ENCODE measurements at places on chromosomes 5 and 9.

GRCh38 chr5:125661584-125661983 lies 761.6 kb upstream of the GRAMD2B start:
- DNase-seq = no peak

- DNase-seq = no peak
Measured at GRCh38 chr5:147170603-147171002, 64.2 kb upstream of the STK32A start.

DNA sequence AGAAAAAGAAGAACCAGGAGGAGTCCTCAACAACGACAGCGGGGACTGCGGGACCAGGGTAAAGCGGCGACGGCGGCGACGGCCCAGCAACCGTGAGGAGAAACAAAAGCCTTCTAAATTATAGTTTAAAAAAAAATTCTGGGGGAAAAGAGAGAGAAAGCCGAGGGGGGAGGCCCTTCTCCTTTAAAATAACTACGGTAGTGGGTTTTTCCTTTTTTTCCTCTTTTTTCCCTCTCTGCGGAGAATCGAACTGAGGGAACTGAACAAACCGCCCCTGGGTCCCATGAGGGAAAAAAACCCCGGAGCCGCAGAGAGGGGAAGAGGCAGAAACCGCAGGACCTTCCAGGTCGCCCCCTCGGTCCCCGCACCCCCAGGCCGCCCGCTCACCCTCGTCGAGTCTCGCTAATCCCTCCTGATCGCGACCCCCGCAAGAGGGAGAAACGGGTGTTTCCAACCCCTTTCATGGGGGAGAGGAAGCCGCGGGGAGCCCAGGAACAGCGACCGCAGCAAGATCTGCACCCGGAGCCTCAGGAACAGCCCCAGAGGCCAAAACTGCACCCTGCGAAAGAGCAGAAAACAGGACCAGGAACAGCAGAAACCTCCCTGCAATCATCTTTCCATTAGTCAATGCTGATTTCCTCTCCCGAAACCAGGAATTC lies 453 bp downstream of the CPEB4 start:
- no peak for DNase-seq

GRCh38 chr9:138043411-138044345 lies 166.1 kb downstream of the CACNA1B start:
- DNase-seq = no peak

GRCh38 chr5:135038813-135039270 lies 4.8 kb upstream of the PITX1 start:
- DNase-seq = no peak

GRCh38 chr9:124708633-124709291 lies 62.3 kb downstream of the NR6A1 start:
- no peak for DNase-seq

GRCh38 chr5:52895075-52895474 lies 94.1 kb upstream of the ITGA2 start:
- DNase-seq = no peak

DNA sequence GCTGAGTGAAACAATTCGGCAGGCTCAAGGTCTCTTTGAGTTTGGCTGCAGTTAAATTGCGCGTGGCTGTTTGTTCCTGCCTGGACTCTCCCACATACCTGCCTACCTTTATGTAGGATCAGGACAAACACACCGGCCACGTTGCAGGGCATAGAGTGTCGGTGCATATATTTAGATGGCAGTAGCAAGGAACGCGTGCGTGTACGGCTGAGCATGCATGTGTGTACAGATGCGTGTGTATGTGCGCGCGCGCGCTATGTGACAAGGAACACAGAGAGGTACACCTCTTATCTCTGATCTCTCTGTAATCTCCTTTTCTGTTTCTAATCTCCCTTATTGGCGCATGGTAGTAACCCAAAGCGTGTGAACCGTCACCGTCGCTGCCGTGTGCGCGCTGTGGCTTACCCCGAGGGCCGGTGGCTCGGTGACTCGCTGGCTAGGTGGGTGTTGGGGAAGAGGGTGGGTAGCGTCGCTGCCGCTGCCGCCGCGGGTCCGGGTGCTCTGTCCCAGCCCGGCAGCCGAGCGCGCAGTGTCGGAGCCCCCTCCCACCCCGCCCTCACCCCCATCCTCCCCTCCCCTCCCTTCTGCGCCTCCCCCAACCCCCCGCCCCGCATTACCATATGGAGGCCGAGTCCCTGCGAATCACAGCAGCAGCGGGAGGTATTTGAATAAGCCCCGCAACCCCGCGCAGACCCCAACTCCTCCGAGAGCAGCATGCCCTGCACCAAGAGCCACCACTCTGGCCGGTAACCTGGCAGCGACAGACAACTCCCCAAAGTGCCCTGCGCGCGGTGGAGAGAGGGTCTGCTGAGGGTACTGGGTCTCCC lies 204.8 kb downstream of the MEF2C start:
- DNase-seq = no peak

- DNase-seq = no peak
Measured at GRCh38 chr5:177355868-177356168, 1.9 kb upstream of the RGS14 start.

Data from stimulated activated CD4-positive, alpha-beta T cell treated with anti-CD3 and anti-CD28 coated beads, Interleukin-2, amount 100 ng/mL, for 48 hours (primary cell).